ENCODE measurements at places on chromosomes 2 and 18.

DNA sequence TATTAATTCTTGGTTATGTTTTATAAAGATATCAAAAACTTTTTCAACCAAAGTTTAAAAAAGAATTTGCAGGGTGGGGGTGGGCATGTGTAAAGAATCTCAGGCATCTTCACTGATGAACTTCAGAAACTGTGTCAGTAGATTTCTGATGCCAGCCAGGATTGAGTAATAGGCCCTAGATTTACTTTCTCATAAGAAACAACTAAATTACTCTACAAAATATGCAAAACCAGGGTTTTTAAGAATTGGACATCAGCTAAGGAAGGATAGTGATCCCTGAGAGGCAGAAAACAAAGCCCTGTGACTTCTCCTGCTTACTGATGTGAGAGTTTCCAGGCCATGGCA is 11.9 kb upstream of the IL1R1 start:
- peak; percentile 31 for DNase-seq

DNA sequence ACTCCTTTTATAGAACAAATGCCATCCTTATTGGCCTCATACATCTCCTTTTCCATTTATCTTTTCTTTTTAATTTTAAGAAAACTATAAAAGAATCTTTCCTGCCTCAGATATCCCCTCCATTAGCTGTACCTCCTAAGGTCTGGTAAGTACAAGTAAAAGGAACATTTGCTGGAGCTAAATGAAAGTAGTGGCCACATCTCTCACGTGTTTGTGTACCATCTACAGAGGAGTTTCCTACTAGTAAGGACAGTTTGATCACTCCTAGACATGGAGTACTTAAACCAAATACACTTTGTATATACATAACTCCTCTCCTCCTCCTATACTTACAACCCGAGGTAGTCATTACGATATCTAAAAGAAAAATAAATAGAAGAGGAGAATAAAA is 504.8 kb downstream of the LRRTM4 start:
- no peak for DNase-seq

- no peak for DNase-seq
Measured at GRCh38 chr2:77479395-77479794, 42.8 kb downstream of the LRRTM4 start.

GRCh38 chr2:30590407-30590806 is 143.4 kb downstream of the LCLAT1 start:
- no peak for DNase-seq

DNA sequence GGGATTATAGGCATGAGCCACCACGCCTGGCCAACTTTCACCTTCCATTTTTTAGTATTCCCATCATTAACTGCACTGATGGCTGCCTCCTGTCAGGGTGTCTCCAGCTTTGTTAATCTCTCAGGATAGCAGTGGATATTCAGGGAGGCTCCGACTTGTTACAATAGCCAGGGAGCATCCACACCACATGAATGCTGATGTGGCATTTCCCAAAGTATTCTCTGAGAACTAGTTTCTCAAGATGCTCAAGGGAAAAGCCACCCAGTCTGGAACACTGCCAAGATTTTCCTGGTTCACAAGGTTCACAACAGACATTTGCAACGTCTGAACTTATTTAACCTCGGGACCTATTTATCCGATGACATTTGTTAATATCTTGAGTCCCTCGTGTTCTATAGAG is 33.8 kb downstream of the ZNF519 start:
- DNase-seq = no peak

GRCh38 chr2:134976074-134976702 is 57.6 kb downstream of the CCNT2 start:
- no peak for DNase-seq

DNA sequence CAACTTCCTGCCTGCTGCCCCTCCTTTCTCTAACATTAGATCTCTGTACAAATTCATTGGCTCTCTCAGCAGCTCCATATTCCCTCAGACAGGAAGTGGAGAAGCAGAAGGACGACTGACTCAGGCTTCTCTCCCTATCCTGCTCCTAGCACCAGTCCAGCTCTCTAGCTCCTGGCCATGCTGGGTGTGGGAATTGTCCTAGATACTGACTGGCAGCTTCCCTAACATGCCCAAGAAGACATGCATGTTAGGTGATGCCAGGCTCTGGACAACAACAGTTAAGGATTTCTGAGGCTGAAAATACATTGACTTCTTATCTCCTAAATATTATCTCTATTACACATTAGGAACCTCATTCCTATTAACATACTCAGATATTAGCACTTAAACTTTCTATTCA is 292.9 kb downstream of the IKZF2 start:
- DNase-seq = peak; percentile 12

GRCh38 chr18:70600225-70600925 is 311.5 kb downstream of the SOCS6 start:
- no peak for DNase-seq

- DNase-seq = no peak
Measured at GRCh38 chr2:162166174-162166573, 14.1 kb upstream of the GCG start.

All from AG20443 (cell line).